ENCODE measurements at places on chromosomes 4 and X.
A peak's percentile ranks its signal among the peaks of the same experiment; 100 is the strongest.

DNA sequence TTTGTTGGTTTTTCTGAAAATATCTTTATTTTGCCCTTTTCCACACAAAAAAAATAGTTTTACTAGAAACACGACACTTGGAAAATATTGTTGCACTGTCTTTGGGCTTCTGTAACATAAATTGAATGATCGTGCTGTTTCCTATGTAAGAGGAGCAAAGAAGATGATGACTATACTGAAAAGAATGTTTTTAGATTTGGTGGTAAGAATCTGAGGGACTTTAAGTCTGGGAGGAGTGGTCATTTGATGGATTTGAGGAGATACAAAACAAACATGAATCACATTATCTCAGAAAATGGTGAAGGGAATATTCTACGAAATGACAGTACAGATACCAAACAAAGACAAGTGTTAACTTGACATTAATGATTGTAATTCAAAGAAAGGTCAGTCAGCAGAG, 328.8 kb downstream of the ADAM29 start:
- no peak for DNase-seq

GRCh38 chr4:30716681-30717207, 3.4 kb upstream of the PCDH7 start:
- DNase-seq, result no peak

DNA sequence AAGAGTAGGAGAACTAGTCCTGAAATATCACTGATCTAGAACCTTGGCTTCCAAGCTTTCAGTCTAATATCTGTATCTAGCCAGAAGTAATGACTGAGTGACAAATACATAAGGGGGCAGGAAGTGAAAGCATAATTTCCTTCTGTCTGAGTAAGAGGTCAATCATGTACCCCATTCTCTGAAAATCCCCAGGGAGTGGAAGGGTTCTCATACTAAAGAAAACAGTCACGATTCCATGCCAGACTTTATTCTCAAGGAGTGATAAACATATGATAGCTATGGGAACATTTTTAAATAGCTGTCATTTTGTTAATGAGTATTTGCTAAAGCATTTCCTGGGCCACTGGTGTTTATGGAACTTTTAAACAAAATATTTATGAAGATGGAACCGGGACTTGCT, 308.5 kb downstream of the ARHGAP24 start:
- DNase-seq, result no peak

DNA sequence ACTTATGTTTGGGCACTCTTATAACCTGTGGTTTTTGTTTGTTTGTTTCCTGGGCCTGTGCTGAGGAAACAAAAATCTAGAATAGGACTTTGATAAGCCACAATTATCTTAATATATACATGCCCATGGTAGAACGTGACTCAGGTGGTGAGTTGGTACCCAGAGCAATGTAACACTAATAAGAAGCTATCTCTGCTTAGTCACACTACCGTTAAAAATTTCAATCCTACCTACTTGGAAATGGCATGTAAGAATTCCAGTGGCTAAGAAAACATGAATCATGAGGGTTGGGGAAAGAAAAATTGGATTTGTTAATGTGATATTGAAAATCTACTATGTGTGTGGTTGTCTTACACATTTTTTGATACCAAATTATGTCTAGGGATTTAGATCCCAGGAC, 30.5 kb upstream of the ADGRG2 start:
- no peak for DNase-seq

DNA sequence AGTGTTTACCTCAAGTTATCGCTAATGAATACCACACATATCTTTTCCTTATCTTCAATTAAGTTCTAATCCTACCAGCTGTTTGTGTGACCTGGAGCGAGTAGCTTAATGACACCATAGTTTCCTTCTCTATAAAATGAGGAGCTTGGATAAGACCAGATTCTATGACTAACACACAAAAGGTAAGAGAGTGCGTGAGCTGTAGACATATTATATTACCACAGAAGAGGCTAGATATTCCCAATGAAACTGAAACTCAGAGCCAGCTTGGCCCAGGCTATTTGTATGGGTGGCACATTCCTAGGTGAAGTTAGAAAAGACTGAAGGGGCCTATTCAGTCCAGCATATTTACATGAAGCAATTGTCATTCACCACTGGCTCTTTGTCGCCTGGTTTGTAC, 30.2 kb downstream of the ASB5 start:
- DNase-seq, result no peak

GRCh38 chr4:183852910-183853547, 52.1 kb upstream of the STOX2 start:
- no peak for DNase-seq

DNA sequence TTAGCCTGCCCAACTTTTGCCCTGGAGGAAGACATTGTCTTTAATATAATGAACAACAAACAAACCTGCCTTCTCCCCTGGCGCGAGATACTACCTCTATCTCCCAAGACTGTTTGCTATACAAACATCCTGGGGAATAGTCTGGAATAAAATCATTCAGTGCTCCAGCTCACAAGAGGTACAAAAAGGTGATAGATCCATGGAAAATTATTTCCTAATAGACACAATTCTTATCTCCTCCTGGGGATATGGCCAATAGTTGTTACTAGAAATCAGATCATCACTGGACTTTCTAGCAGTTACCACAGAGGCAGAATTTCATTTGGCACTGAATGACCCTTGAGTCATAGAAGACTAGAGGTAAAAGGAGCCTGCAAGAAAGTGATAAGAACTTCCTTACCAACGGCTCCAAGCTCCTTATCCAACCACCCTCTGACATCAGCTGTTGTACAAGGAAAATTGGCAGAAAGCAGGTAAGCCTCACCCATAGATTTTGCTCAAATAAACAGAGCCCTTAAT, 38.1 kb downstream of the MID1 start:
- no peak for DNase-seq

DNA sequence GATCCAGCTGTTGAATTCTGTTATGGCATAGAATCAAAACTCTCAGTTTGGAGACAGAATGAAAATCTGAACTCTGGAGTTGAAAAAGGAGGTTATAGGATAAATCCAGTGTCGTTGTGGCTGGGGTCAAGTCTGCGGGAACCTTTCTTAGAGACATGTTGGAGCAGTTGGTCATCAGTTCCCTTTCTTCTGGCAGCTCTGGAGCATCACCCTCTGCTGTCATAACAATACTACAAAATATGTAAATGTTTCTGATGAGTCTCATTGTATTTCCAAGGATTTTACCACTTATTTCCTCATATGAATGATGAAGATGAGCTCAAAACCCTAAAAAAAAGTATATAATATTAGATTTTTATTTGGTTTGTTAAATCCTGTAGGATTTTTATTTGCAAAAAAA, 7.5 kb downstream of the TLR10 start:
- DNase-seq, result no peak

DNA sequence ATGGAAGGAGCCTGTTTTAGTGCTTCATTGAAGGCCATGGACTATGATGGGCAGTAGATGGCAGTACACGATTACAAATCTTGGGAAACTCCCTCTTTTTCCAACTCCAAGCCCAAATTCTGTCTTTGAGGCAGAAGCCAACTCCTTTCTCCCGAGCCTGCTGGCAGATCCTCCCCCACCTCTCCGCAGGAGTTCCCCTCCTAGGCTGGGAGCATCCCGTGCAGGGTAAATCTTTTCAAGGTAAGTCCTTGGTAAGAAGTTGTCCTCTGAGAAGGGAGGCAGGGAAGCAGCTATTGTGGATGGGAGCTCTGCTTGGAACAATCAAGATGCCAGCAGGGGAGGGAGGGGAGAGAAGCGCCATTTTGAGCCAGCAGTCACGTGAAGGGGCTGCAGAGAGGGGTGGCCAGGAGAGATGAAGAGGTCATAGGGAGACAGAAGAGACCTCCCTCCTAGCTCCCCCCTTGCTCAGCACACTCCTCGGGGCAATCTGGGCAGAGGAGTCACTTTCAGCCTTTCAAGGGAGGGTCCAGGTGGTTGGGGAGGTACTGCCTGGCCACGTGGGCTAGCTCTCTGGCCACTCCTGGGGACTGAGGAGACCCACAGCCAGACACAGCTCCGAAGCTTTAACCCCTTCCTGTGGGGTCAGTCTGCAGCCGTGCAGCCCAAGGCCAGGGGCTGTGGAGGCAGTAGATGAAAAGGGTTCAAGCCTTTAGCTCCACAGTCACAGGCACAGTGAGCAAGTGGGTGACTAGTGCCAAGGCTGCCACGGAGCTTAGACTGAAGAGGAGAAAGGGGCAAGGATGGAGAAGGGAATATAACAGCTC, 9.6 kb downstream of the CC2D2A start:
- DNase-seq, result peak; percentile 10

DNA sequence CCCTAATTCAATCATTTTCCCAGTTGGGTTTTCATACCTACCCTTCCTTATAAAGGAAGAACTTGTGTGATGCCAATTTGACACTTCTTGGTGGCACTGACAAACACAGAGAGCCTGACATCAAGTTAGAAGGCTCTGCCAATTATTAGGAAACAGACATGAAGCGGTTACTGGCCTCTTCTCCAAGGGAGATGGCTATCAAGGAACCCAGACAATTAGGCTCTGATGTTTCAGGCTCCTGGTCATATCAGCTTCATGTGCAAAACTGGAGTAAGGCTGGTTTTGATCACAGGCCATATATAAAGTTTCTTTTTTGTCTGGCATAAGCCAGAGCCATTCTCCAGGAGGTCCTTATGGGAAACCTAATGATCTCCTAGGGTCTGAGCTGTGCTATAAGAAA, 428 bp downstream of the ARL13A start:
- DNase-seq, result no peak

Data from CD4-positive, alpha-beta T cell treated with Interleukin-21 for 1 hour (primary cell).